ENCODE measurements at places on chromosomes 12 and 14.

- no peak for DNase-seq
These were observed 50.8 kb upstream of the KCNA5 start for GRCh38 chr12:4992871-4993270.

DNA sequence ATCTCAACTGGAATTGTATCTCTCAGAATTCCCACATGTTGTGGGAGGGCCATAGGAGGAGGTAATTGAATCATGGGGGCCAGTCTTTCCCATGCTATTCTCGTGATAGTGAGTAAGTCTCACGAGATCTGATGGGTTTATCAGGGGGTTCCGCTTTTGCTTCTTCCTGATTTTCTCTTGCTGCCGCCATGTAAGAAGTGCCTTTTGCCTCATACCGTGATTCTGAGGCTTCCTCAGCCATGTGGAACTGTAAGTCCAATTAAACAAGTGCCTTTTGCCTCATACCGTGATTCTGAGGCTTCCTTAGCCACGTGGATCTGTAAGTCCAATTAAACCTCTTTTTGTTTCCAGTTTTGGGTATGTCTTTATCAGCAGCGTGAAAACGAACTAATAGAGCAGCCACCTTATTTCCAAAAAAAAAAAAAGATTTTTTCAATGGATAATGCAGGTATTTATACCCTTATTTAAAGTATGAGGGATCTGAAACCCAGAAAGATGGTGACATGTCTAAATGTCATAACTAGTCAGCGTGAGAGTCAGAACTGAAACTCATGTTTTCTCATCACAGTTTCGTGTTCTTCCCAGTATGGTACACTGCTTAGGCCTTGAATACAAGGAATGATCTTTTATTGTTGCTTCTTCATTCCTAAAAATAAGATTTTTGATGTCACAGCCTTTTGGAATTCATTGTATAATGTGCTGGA lies 89.6 kb downstream of the ERC1 start:
- DNase-seq = no peak

GRCh38 chr14:63203618-63204406 lies 431 bp upstream of the RHOJ start:
- DNase-seq = no peak

DNA sequence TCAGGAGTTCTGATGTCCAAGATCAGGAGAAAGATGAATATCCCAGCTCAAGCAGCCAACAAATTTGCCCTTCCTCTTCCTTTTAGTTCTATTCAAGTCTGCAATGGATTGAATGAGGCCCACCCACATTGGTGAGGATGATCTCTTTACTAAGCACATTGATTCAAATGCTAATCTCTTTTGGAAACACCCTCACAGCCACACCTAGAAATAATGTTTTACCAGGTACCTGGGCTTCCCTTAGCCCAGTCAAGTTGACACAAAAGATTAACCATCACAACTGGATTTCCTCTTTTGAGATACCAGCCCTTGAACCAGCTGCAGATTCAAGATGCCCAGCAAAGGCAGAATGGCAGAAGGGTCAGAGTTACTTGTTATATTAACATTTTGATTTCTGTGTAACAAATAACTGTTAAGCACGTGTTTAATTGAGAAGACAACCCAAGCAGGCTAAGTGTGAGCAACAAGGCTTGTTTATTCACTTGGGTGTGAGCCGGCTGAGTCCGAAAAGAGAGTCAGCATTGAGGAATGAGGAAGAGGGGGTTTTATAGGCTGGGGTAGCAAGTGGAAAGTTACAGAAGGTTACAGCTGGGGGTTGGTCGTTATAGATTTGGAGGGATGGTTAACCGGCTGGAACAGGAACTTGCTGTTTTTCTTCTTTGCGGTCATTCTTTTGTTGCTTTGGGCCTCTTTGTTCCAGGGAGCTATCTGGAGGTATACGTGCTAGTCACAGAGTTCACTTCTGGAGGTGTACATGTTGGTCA lies 180.3 kb downstream of the EMP1 start:
- no peak for DNase-seq

- DNase-seq = no peak
These were observed 15.7 kb upstream of the NFKBIA start for GRCh38 chr14:35420036-35420811.

DNA sequence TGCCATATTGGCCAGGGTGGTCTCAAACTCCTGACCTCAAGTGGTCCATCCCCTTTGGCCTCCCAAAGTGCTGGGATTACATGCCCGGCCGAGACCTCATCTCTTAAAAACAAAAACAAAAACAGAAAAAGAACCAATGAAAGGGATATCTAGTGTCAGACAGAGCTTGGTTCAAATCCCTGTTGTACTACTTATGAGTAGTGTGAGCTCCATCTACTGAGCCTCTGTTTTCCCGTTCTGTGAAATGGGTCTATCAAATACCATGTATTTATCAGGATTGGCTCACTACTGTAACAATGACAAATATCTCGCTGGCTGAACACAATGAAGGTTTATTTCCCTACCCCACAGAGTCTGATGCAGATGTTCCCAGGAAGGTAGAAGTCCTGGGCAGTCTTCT lies 36.9 kb upstream of the HNF1A start:
- DNase-seq = no peak

DNA sequence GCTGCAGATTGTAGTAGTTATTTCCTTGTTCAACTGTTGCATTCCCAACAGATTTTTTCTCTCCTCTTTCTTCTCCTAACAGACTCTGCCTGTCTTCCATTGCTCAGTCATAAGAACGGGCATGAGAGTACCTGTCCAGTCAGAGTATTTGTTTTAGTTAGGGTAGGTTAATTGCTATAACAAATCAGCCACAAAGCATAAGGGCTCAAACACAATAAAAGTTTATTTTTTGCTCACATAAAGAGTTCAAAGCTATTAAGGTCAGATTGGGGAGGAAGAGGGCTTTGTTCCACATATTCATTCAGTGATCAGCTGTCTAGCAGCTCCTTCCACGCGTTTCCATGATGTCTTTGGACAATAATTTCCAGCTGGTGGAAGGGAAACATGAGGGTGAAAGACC lies 92.8 kb upstream of the PLXNC1 start:
- no peak for DNase-seq

GRCh38 chr12:56954057-56954957 lies 3.1 kb downstream of the RDH16 start:
- DNase-seq = no peak

GRCh38 chr14:68657300-68658028 lies 135.4 kb downstream of the ZFP36L1 start:
- no peak for DNase-seq

DNA sequence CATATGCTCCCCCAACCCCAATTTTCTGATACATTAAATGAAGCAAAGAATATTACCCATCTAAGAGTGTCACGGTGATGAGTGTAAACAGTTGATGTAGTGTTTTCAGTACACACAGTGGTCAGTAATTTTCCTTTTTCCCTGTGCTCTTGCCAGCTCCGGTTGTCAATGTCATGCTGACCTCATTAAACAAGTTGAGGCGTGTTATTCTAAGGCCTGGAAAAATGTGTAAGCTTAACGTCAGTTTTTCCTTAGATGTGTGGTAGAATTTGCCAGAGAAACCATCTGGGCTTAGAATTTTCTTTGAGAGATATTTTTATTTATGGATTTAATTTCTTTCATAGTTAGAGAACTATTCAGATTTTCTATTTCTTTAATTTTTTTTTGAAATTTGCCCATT lies 11.7 kb upstream of the SERPINA6 start:
- DNase-seq = no peak

GRCh38 chr12:96166765-96167164 lies 27.4 kb upstream of the ELK3 start:
- DNase-seq = no peak

GRCh38 chr14:101289230-101289690 lies 272.0 kb upstream of the DIO3 start:
- no peak for DNase-seq

GRCh38 chr14:28695109-28695508 lies 71.5 kb upstream of the FOXG1 start:
- no peak for DNase-seq

- DNase-seq = no peak
These were observed 171.2 kb downstream of the CEP128 start for GRCh38 chr14:80770114-80770908.

DNA sequence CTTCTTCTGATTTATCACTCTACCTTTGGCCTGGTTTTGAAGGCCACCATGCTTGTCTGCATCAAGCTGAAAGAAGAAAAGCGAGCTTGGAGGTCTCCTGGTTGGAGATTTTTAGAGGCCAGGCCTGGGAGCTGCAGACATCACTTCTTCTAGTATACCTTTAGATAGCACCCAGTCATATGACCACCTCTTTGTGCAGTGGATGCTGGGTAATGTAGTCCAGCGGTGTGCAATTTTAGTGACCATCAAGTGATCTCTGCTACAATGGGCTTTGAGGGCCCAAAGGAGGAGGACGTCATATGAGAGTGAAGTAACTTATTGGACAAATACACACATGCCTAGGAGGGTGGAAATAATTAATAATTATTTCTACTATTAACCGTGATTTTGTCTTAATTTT lies 15.2 kb upstream of the WNT5B start:
- DNase-seq = no peak

GRCh38 chr14:103292426-103293374 lies 41.3 kb upstream of the EIF5 start:
- DNase-seq = peak; percentile 77

DNA sequence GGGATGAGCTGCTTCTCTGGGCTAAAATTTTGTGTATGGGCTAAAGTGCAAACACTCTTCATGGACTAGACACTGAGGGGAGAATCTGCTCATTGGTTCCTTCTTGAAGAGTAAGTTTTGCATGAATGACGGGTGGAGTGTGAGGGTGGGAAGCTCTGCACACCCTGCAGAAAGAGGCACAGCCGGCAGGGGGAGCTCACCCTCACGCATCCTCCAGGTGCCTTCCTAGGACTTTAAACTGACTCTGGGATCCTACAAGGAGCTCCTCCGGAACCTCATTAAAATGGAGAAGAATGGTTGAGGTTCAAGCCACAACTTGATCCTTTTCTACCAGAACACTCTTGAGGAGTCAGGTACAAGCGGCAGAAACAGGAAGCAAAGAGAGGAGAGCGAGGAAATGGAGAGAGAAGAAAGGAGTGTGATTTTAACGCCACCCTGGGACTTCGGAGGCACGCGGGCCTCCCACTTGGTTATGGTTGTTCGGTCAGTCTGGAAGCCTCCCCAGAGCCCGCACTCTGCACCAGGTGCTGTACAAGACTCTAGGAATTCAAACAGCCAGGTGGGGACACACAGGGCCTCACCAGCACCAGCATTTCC lies 87.5 kb downstream of the SETD3 start:
- DNase-seq = peak; percentile 51

- no peak for DNase-seq
These were observed 32.5 kb downstream of the BRMS1L start for GRCh38 chr14:35858521-35859209.

DNA sequence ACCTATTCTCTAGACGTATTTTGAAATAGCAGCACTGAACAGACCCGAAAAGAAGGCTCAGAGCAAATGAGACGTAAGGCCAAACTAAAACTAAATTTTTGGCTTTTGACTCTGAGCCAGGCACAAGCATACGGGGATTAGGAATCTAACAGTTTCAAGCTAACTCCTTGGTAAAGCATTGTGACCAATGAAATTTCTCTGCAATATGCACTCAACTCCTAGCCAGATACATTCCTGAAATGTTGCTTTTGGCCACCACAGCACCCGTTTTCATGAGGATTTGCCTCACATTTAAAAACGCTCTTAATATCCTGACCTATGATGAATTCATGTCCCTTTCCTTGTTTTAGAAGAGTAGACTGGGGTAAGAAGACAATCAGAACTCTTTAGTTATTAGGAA lies 53.1 kb upstream of the NPFF start:
- DNase-seq = no peak

GRCh38 chr14:73492043-73492552 lies 1.4 kb downstream of the RIOX1 start:
- no peak for DNase-seq

- no peak for DNase-seq
These were observed 48.5 kb upstream of the RIMBP2 start for GRCh38 chr12:130764475-130765185.

- no peak for DNase-seq
These were observed 583.9 kb upstream of the TBX3 start for GRCh38 chr12:115267891-115268290.

DNA sequence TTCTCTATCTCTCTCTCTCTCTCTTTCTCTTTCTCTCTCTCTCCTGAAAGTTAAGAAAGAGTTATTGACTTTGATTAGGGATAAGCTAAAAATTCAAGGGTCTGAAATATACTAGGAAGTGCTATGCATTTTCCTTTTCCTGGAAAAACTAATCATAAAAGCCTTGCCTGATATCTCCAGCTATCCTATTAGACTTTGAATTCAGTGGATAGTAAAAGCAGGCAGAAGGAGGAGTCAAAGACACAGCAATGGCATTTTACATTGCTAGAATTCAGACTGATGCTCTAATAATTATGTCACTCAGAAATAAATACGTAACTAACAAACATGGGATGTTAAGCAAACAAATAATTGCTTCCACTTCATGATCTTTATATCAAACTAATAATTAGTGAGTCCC lies 272.0 kb downstream of the SSPN start:
- DNase-seq = no peak

- peak; percentile 19 for DNase-seq
These were observed 12.1 kb upstream of the PPP4R4 start for GRCh38 chr14:94161981-94162380.

DNA sequence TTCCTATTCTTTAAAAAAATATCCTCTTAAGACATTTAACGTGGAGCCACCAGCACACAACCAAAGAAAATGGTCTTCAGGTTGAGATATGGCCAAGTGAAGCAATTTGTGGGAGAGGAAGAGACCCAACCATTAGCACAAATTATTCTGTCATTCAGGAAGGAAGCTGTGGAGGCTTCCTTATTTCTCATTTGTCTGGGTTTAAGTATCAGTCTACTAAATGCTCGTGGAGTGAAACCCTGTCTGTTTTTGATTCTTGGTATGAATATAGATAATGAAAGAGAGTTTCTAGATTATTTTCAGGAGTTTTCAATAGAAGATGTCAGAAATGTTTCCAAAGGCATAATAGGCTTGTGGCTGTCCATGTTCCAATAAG lies 125.1 kb downstream of the GPR65 start:
- DNase-seq = no peak

- DNase-seq = no peak
These were observed 172.5 kb downstream of the GXYLT1 start for GRCh38 chr12:41972196-41972595.

Data from CD4-positive, alpha-beta T cell treated with Interleukin-17A for 4 hours (primary cell).